Occipital lobe (tissue), 3 donors: ENCODE measurements at places on chromosomes 13 and 19. TPM values are rescaled to one million over a fixed set of nuclear protein-coding genes. Genes with fewer than 3 reads are reported as not detected.

- no peak for DNase-seq
These were observed 161.6 kb downstream of the NDFIP2 start for GRCh38 chr13:79642596-79642995.

DNA sequence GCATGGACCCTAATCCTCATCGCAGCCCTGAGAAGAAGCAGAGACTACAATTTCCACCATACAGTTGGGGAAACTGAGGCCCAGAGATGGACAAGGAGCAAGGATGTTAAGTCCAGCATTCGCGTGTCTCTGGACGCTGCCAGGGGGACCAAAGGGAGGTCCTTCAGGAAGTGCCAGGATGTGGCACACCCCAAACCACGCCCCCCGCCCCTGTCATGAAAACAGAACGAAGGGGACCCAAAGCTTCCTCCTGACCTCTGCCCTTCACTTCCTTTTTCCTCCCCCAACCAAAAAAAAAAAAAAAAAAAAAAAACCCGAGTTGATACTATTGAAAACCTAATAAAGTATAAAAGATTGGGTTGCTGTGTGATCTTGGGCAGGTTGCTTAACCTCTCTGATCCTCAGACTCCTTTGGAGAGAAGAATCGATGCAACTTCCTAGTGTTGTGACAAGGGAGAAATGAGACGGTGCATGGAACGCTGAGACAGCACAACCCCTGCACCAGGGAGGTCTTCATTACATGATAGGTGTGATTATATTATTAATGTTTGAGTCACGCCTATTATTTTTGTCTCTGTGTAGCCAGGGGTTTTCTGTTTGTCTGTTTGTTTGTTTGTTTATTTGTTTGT, 2.7 kb upstream of the ZBTB7A start:
- DNase-seq: no peak

Gene EPN1
- total RNA-seq: 20.7 TPM

Gene PIAS4
- 22.5 TPM for total RNA-seq

- no peak for DNase-seq
These were observed 2.0 kb downstream of the PLAUR start for GRCh38 chr19:43667876-43668405.

Gene MAB21L1
- 0.94 TPM for total RNA-seq

DNA sequence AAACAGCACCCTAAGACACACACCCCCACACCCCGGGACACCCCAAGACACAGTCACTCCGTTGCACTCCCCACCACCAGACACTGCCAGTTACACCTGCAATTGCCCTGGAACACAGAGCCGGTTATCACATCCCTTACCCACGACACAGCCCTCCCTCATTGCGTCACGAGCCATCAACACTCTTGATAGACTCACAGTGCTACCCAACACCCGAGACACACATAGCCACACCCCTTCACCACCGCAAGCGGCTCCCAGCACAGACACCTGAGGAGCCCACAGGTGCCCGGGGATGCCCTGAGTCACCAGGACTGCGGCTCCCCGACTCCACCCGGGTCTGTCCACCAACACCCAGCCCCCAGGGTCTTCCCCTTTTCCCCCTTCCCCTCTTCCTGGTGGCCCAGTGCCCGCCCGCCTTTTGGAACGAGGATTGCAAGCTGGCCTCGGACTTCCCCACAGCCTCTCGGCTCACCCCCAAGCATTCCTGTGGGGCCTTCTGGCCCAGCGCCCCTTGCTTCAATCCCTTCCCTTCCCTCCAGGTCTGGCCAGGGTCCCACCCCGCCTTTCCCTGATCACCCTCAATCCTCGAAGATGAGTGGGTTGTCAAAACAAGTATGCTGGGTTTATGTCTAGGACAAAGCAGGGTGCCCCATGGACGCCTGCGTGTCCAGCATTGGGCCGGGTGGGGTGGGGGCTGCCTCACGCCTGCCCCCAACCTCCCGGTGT, 1.7 kb upstream of the PTGER1 start:
- no peak for DNase-seq

DNA sequence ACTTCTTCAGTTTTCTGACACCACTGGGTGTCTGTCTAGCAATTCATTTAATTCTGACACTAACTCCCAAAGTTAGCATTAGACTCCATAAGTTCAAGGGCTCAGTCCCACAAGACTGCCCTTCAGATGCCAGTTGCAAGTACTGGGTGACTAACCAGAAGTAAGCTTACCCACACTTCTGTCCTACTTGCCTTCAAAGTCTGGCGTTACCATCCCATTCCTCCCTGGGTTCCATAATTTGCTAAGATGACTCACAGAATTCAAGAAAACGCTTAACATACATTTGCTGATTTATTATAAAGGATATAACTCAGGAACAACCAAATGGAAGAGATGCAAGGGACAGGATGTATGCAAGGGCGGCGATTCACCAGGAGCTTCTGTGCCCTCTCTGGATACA, 45.5 kb upstream of the NPAS1 start:
- no peak for DNase-seq
